ENCODE measurements at places on chromosomes 11 and 22.

DNA sequence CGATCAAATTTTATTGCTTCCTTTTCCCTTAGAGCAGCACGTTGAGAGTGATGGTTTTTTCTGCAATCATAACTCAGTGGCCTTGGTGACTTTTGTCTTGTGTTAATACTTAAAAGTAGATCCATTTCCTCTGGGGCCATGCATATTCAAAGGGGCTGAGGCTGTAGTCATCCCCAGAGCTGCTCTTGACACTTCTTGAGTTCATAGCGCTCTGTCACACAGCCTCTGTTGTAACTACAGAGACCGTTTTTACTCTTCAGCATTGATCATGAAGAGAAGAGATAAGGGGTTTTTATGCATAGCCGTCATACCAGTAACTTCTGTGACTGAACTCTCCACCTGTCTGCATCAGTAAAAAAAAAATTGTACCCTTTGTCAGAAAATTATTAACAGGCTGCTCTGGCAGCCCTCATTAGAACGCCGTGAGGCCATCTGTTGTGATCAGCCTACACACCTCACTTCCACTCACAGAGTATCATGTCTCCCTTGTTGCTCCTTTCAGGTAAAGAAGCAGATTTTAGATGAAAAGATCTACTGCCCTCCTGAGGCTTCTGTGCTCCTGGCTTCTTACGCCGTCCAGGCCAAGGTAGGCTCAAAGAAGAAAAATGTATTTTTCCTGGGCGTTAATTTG, 38.4 kb downstream of the NF2 start:
- no peak for DNase-seq

DNA sequence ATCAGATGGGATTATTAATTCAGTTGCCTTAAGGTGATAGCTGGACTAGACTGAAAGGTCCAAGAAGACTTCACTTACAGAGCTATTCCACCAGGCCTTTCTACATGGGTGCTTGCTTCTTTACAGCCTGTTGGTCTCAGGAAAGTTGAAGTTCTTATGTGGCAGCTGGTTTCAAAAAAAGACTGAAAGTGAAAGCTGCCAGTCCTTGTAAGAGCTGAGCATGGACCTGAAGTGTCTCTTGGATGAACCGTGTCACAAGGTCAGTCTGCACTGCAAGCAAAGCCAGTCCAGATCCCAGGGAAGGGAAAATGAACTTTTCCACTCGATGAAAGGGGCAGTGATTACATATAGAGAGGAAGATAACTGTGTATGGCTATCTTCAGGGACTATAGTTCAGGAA, 201.5 kb upstream of the LUZP2 start:
- DNase-seq, result no peak

DNA sequence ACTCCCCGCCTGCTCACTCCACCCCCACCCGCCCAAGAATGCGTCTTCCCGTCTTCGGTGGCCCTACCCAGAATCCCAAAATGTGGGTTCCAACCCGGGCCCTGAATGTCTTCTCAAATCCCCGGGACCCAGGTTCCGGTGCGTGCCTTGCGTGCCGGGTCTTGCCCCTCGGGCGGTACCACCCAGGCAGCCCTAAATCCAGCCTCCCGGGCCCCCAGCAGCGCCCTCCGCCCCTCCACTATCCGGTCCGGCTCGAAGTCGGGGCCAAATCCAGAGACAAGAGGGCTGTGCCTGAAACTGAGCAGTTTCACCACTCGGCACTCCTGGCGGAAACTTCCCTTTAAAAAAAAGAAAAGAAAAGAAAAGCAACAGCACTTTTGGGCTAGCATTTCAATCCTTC, 16.3 kb upstream of the CCT8L2 start:
- no peak for DNase-seq

- DNase-seq, result no peak
Measured at GRCh38 chr22:18955696-18956095, 19.6 kb upstream of the PRODH start.

DNA sequence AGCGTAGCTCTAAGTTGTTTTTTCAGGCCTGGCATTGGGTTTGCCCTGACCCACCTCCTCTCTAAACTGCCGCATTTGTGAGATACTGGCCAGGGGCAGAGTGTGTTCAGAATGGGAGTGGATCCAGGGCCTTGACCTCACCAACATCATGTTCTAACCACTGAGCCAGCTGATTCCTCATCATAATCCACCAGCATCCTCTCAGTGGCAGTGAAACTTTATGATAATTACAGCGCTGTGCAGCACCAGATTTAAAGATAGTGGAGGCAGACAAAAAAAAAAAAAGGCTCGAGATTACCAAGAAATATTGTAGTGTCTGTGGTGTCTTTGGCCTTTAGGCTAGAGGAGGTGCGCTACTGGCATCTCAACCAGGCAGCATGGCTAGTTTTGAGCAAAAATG, 53.0 kb downstream of the KREMEN1 start:
- no peak for DNase-seq

DNA sequence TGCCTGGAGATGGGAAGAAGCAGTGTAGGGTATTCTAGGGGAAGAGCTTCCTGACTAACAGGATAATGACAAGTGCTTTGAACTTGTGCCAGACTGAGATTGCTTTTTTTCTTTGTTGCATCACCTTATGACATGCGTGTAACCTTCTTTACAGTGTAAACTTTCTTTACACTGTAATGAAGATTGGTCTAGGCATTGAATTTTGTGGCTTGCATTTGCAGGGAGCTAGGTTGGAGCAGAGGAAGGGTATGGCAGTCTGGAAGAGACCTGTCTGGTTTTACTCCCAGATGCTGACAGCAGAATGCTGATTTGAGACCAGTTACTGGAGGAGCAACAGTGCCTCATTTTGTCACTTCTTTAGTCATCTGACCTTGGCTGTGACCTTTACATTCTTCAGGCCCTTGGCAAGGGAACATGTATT, 5.6 kb downstream of the DDB2 start:
- DNase-seq, result no peak

- DNase-seq, result peak; percentile 55
Measured at GRCh38 chr22:23539135-23539838, 40.8 kb downstream of the IGLL1 start.

DNA sequence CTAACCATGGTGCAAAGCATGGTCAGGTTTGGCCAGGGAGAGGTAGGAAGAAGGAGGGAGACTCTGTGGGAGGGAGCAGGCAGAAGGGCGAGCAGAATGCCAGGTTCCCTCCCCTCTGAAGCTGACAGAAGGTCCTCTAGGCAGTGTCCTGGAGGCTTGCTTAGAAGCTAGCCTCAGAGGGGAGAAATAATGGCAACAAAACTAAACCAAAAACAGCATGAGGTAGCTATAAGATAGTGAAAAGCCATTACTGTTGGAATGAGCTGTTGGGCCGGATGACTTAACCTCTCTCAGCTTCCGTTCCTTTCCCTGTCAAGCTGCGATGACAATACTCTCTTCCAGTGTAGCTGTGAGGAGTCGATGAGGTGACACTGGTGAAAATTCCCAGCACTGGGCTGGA, 36.6 kb downstream of the RASSF10 start:
- no peak for DNase-seq

DNA sequence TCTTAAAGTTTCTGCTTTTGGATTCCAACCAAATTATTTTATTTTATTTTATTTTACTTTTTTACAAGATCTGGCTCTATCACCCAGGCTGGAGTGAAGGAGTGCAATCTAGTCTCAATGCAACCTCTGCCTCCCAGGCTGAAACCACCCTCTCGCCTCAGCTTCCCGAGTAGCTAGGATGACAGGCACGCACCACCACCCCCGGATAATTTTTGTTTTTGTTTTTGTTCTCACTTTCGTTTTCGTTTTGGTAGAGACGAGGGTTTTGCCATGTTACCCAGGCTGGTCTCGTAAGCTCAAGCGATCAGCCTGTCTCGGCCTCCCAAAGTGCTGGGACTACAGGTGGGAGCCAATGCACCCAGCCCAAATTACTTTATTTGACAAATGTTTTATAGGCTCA, 219.8 kb downstream of the ETS1 start:
- DNase-seq, result no peak

GRCh38 chr11:14672635-14673034, 29.0 kb downstream of the PDE3B start:
- DNase-seq, result no peak

DNA sequence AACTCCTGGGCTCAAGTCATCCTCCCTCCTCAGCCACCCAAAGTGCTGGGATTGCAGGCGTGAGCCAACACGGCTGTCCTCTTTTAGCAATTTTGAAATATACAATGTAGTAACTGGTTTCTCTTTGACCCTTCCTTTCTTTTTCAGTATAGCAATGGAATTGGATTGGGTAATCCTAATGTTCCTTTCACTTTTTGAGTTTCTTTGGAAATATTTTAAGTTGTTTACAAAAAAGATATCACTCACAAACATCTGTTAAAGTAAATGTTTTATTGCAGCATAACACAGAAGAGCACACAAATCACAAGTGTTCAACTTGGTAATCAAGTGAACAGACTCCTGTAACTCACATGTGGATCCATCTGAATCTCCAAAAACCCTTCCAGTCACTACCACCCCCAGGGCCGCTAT, 44.6 kb upstream of the EP300 start:
- no peak for DNase-seq

DNA sequence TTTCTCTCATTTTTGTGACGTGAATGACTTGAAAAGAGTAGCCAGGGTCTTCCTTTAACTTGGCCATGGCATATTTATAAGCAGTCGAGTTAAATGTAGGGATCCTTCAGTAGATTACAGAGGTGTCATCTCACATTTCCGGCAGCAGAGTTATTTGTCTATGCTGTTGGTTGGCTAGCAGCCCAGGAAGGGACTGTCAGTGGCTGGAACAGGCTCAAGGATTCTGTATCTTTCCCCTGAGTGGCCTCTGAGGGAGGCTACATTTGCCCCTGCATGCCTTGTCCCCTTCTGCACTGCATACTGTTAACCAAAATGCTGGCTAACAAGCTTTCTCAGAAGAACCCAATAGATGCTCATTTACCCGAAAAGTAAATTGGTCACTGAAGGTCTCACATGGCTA, 187.6 kb downstream of the PGR start:
- no peak for DNase-seq

DNA sequence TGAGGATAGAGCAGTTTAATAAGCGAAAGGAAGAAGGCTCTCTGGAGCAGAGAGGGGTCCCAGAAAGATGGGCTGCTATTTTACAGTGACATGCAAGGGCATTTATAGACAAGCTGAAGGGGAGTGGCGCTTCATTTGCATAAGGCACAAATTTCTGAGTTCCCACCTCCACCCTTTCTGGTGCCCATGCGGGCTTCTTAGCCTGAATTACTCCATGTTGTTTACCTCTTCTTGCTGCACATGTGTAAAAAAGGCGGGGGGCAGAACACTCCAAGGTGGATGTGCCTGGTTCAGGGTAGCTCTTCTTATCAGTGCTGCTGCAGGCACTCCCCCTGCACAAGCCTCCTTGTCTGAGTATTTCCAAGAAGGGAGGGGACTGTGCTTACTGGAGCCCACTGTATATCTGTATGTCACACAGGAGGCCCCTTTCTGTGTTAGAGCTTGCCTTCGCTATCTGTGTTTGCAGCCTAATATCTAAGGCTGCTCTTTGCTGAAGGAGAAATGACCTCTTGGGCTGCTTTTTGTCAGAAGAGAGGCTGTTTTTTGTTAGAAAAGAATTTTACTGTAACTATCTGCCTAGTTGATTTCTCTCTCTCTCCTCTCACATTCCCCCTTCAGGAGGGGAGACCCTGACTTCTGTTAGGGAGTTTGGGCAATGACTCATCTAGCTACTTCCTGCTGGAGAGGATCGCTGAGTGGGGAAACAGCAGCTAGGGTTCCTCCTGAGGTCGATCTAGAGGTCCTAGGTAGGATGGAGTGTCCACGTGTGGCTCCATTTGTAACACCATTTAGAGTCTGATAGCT, 1057.0 kb upstream of the CNTN5 start:
- no peak for DNase-seq

- no peak for DNase-seq
Measured at GRCh38 chr11:134733646-134734045, 321.6 kb upstream of the B3GAT1 start.

DNA sequence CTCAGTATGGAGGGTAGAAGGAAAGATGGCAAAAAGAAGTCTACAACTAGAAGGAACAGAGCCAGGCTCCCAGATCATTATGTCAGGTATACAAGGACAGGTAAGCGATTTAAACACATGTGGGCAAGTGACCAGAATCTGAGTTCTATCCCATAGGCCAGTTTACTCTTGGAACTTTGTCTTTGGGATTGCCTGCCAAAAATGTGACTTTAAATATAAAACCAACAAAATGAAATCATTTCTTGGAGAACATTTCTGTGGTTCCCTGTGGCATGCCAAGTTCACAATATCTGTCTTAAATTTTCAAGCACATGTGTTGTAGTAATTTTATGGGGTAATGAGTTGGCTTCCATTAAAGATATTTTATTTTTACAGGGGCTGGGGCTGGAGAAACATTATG, 141.0 kb downstream of the SLC17A6 start:
- no peak for DNase-seq

DNA sequence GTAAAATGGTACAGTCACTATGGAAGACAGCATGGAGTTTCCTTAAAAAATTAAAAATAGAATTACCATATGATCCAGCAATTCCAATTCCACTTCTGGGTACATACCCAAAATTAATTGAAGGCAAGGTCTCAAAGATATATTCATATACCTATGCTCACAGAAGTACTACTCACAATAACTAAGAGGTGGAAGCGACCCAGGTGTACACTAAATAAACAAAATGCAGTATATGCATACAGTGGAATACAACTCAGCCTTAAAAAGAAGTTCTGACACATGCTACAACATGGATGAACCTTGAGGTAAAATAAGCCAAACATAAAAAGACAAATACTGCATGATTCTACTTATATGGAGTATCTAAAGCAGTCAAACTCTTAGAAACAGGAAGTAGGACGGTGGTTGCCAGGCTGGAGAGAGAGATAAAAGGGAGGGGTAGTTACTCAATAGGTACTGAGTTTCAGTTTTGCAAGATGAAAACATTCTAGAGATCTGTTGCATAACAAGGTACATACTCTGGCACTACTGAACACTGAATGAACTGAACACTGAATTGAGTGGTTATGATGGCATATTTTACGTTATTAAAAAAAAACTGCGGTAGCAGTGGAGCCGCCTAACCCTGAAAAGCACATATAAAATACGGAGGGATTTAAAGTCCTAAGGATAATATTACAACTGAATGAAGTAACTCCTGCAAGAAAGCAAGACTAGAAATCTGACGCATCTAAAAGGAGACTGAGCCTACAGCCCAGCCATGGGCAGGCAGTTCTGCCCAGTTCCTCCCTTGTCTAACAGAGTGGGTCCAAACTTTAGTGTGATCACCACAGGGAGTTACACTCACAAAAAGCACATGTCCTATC, 12.8 kb downstream of the DGCR2 start:
- DNase-seq, result peak; percentile 33

GRCh38 chr11:1755692-1756561, 5.5 kb upstream of the IFITM10 start:
- no peak for DNase-seq

Data from stimulated activated CD4-positive, alpha-beta T cell treated with anti-CD3 and anti-CD28 coated beads, TNF-alpha, amount 100 ng/mL, for 4 hours (primary cell).